ENCODE measurements at places on chromosomes 6 and 20.

DNA sequence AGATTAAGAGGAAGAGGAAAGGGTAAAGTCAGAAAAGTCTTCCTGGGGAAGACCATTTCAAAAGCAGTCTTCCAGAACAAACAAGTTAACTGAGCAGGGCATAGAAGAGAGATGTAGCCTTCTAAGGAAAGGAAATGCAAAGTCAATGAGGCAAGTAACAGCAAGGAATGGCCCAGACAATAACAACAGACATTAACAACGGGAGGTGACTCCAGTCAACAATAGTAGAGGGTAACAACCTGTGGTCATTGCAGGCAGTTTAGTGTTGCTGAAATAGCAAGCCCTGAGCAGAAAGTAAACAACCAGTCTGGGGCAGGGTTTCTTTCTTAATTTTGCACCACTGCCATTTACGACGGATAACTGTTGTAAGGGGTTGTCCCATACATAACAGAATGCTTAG lies 2.1 kb downstream of the MDN1 start:
- DNase-seq: no peak

- DNase-seq: no peak
These were observed 11.9 kb upstream of the HELZ2 start for GRCh38 chr20:63585616-63586565.

- no peak for DNase-seq
These were observed 13.4 kb upstream of the MAPRE1 start for GRCh38 chr20:32806356-32806755.

GRCh38 chr6:56581296-56581925 lies 61.3 kb downstream of the DST start:
- no peak for DNase-seq

DNA sequence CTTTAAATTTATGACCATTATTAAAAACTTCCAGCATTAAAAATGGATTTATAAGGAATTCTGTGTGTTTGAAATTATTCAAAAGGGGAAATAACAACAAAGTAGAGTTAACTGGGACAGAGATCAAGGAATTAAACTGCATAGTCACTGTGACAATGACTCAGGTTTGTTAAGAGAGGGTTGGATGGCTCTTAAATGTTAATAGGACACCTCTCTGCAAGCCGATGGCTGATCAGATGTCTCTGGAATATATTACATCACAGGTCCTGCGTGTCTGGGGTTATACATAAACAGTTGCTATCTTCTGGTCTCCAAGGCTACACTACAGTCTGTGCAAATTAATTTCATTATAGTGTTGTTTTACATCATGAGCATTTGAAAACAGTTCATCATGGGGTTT lies 574.3 kb downstream of the COL12A1 start:
- DNase-seq: no peak

DNA sequence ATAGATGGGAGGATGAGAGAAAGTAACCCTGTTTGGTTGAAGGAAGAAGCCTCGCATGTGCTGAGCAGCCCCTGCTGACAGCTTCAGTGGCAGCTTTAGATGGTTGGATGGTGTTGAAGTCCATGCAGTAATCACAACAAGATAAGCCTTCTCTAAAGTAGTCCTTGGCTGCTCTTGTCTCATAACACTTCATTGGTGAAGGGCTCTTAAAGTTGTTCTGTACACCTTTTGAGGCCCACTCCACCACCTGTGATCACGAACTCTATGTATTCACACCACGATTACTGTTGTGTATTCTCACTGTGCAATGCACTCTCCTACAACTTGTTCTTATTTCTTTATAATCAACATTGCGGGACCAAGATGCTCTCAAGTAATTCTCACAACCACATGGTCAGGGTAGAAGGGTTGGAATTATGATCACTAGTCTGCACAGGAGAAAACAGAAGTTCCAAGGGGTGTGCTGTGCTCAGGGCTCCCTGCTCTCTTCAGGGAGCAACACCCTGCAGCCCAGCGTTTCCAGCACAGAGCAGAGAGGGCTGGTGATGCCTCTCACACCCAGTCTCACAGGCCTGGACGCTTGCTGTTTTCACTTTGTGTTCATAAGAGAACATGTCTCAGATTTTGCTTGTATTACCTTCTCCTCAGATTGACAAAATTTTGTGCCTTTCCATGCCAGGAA lies 294.4 kb downstream of the SMOC2 start:
- DNase-seq: no peak

DNA sequence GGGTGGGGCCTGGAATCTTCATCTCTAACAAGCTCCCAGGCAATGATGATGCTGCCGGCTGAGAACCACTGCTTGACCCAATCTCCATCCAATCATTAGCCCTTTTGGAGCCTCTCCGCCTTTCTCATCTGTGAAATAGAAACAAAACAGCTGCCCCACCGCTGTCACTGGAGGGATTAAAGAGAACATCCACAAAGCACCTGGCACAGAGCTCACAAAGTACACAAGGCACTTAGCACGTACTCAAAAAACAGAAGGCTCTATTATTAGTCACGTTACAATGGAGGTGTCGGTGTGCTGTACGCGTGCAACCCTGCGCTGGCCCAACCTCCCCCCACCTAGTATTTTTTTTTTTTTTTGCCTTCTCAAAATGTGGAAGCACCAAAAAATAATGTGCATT lies 213.5 kb upstream of the ARID1B start:
- DNase-seq: no peak

- DNase-seq: no peak
These were observed 35.4 kb downstream of the MAN1A1 start for GRCh38 chr6:119313937-119314884.

DNA sequence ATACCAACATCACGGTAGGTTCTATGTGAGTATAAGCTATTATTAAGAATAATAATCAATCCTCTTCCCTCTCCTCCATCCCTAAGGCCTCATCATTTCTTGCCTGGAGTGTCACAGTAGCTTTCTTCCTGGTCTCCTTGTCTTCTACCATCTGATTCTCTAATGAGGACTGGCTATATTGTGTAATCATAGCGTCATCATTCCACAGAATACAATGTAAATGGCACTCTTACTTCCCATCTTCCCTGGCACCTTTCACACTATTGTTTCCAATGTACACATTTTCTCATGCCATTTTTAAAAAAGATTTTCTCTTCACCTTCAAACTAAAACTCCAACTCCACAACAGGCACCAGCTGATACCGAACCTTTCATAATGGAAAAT lies 2.2 kb upstream of the BTN3A2 start:
- DNase-seq: no peak

DNA sequence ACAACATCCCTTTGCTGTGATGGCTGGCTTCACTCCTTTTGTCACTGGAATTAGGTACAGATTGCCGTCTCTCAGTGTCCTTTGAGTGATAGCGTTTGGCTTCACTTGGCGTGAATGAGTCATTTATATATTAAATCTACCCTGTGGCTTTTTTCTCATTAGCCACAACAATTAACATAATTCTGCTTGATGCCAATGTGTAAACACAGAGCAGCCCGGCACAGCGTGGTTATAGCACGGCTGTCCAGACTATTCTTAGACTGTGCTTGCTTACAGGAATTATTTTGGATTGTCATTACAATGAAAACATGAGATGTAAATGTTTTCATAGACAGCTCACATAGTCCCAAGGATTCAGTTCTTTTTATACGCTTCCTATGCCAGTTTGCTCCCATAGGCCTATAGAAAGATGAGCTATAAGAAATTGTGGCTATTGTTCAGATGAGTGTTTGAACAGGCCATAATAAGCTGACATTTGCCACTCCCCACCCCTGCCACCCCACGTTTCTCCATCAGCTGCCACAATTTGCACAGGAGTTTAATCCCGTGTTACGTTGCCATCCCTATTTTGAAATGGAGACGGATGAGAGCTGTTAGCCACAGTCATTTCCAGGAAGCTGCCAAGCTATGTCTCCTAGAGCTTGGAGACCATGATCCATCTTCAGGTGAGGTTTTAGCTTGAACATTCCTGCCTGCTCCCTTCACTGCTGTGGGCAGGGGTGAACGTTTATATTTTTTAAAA lies 65.9 kb downstream of the PPP1R14C start:
- no peak for DNase-seq

GRCh38 chr20:1383623-1384404 lies 9.0 kb downstream of the FKBP1A start:
- no peak for DNase-seq

- no peak for DNase-seq
These were observed 8.6 kb downstream of the HS3ST5 start for GRCh38 chr6:114334237-114334636.

- no peak for DNase-seq
These were observed 48.3 kb upstream of the MRAP2 start for GRCh38 chr6:83985308-83985713.

- no peak for DNase-seq
These were observed 24.6 kb upstream of the C20orf204 start for GRCh38 chr20:64011366-64011779.

- DNase-seq: no peak
These were observed 8.7 kb upstream of the CCR6 start for GRCh38 chr6:167113935-167114910.

DNA sequence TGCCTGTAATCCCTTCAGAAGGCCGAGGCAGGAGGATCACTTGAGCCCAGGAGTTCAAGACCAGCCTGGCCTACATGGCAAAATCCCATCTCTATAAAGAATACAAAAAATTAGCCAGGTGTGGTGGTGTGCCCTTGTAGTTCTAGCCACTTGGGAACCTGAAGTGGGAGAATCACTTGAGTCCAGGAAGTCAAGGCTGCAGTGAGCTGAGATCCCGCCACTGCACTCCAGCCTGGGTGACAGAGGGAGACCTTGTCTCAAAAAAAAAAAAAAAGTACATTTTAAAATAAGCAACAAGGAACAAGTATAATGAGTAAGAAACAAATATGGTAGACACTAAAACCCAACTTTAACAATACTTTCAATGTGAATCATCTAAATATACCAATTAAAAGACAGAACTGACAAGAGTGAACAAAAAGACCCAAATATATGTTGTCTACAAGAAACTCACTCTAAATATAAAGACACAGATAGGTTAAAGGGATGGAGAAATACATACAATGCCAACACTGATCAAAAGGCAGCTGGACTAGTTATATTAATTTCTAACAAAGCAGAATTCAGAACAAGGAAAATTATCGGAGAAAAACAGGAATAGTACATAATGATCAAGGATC lies 37.7 kb downstream of the RANBP9 start:
- no peak for DNase-seq

DNA sequence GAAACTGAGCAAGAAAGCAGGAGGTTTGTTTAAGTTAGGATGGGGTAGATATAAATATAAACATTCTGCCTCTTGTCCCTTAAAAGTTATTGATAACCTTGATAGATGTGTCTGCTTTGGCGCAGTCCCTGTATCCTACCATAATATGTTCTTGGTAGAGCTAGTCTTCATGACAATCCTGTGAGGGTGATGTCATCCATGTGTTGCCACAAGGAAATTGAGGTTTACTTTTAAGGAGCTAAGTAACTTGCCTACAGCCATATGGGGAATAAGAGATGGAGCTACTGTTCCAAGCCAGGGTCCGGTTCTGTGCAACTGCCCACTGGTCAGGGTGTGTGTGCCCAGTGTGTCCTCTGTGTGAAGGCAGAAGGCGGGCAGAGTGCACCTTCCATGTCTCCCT lies 78.5 kb downstream of the SSR1 start:
- DNase-seq: no peak

DNA sequence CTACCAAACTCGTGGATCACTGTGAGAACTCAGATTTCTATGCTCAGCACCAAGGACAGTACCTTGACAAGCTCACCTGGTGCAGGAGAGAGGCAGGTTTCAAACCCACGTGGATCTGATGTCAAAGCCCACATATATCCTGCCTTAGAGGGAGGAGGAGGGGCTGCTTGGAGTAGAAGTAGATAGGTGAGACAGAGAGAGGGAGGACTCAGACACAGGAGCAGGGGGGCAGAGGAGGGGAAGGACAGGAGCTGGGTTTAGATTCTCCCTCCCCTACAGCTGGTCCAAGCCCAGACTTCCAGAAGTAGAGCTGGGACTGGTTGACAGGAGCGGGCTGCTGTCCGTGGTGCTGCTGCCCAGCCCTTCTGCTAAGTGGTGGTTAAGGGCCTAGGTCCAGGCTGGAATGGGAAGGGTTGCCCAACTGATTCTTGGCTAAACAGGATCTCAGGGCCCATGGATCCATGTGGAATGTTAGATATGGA lies 77.5 kb downstream of the CDH22 start:
- no peak for DNase-seq

DNA sequence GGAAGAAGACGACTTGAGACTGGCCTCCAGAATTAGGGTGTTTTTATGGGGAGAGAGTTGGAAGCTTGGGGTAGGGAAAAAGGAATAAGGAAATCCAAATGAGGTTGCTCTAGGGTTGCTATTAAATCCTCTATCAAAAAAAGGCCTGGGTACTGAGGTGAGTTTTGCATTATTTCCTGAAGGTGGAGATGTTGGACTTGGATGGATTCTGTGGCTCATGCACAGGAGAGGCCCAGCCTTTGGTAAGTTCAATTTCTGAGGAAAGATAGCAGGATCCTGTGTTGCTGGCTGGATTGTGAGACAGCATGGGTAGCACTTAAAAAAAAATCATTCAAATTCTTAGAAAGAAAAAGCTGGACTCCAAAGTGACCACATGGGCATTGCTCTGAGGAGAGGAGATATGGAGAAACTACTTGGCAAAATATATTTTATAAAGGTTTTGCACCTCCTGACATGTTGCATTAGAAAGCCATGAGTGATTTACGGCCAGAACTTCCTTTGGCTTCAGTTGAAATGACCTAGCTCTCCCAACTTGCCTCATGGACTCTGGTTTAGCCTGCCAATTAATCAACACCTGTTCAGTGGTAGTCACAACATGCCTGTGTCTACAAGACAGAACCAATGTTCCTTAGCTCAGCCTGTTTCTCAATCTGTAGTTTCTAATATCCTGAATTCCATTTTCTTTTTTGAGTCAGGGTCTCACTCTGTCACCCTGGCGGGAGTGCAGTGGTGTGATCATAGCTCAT lies 152.1 kb upstream of the RALGAPA2 start:
- no peak for DNase-seq

DNA sequence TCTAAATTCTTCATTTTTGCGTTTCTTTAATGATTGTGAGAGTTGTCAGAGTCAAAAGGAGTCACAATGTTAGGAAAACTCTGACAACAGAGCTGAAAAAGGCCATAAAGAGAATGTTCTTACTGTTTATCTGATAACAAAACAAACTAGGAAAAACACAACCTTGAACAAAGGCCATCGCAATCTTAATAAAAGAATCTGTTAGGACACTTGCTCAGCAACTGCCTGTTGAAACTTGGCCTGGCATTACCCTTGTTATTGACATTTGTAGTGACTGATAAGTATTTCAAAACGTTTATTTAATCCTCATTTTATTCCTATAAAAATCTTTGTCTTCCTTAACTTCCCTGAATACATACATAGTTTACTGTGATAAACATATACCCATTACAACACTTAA lies 15.7 kb downstream of the GSTA1 start:
- no peak for DNase-seq
